B cell (primary cell): ENCODE measurements at places on chromosomes 2 and 18. TPM values are rescaled to one million over a fixed set of nuclear protein-coding genes. Genes with fewer than 3 reads are reported as not detected.

DNA sequence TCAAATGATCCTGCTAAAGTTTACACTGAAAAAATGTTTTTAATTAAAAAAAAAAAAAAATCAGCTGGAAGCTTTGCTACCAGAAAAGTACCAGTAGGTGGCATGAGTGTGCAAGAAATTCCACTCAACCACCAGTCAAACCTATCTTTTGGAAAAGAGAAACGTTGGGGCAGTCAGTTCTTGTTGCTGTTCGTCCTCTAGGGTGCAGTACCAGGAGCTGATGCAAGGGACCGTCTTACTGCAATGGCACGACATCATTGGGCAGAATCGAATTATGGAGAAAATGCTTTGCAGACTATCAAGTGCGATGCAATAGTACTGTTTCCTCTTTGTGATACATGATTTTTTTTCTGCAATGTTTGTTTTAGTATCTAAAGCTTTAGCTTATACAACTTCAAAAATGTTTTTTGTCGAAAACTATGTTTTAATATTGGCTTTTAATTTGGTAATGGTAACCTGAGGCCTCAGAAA is 18.3 kb downstream of the YPEL5 start:
- peak; percentile 87 for DNase-seq

DNA sequence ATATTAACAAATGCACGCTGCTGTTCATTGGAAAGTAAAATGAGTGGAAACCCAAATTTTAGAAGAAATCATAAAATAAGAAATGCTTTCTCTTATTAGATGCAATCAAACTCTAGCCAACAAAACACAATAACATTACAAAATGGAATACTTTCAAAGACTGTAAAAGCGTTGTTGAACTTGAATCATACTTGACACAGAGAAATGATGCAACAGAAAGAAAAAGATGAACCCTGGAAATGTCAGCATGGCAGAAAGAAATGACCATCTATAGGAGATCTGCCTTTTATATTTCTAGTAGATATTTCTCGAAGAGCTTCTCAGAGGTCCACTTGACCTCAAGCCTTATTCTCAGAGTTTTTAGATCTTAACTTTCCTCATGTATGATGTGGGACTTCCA is 170.6 kb upstream of the MEIS1 start:
- DNase-seq, result no peak

DNA sequence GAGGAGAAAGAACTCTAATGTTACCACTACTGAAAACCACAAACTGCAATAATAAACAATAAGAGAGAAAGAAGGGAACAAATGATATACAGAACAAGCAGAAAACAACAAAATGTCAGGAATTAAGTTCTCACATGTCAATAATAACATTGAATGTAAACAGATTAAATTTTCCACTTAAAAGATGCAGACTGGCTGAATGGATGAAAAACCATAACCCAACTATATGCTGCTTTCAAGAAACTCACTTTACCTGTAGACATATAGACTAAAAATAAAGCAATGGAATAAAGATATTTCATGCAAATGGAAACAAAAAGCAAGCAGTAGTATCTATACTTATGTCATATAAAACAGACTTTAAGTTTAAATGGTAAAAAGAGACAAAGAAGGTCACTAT is 50.4 kb downstream of the MRO start:
- DNase-seq, result no peak

DNA sequence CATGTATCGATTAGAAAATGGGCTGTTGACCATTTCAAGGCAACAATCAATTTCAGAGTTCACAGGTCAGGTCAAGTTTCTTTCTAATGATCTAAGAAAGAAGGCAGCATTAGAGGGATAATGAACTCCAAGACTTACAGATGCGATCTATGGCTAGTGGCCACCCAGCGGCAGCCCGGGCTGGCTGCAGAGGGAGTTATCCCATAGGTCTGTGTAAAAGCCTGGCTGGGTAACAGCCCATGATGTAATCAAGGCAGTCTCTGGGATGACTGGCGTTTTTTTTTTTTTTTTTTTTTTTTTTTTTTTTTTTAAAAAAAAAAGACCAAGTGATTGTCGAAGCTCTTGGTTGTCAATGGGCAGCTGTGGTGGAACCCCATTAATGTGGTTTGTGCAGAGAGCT is 171.1 kb upstream of the SKOR2 start:
- DNase-seq, result no peak

DNA sequence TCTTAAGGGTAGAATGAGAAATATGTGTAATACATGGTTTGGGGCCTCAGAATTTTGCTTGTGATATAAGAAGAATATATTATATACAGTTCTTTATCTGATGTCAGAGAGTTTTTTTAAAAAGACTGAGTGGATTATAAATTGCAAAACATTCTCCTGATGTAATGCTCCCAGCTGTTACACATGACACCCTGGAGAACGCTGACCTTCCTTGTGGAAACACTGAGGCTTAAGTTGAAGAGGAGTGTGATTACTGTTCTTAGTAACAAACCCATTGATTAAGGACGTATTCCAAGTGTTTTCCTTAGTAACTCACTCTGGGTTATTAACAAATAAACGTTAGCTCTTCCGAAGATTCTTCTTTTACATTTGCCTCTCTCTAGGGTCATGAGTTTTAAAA is 1069.3 kb upstream of the CNTNAP5 start:
- DNase-seq, result no peak

- no peak for DNase-seq
Observed at GRCh38 chr2:49687918-49688317, 533.6 kb upstream of the FSHR start.

GRCh38 chr2:25981596-25982272 is 563 bp downstream of the KIF3C start:
- DNase-seq, result peak; percentile 23

- DNase-seq, result no peak
Observed at GRCh38 chr2:239908744-239909143, 116.4 kb downstream of the NDUFA10 start.

DNA sequence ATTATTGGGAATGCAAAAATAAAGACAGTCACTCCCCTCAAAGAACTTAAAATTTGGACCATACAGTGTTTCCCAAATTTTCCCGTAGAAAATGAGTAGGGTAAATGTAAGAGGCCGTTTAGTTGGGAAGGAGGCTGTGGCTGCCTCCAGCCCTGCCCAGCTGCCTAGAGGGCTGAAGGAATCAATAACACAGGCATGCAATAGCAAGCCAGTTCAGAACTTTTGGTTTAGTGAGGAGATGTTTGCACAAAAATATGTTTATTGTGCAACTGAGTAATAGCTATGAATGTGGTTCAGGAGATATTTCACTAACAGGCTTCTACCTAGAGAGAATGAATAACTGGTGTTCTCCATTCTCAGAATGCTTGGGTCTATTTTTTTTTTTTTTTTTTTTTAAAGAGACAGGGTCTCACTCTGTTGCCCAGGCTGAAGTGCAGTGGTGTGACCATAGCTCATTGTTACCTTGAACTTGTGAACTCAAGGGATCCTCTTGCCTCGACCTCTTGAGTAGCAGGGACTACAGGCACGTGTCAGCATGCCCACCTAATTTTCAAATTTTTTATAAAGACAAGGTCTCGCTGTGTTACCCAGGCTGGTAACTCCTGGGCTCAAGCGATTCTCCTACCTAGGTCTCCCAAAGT is 23.6 kb downstream of the UGP2 start:
- no peak for DNase-seq

DNA sequence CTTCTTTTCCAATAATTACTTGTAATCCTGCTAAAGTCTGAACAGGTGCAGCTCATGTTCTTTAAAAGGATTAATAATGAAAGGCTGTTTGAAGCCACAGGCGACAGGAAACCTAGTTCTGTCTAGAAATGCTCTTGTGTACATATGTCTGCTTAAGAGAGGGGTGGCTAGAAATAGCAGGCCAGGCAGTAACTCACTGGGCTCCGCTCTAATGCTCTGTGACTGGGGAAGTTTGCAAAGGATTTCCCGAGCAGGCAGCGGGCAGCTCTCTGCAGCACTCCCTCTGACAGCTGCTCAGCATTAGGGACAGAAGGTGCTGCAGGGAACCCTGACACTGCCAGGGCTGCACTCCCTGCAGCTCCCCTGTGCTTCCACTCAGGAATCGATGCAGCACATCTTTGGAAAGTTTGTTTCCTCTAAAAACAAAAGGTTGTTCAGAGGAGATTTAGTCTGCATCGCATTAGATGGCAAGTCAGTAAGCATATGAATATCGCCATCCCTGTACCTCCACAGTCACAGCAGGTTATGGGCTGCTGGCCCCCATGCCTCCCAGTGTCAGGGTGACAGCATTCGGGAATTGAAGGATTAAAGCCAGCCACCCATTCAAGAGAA is 33.1 kb upstream of the TTC39C start:
- DNase-seq, result peak; percentile 71

DNA sequence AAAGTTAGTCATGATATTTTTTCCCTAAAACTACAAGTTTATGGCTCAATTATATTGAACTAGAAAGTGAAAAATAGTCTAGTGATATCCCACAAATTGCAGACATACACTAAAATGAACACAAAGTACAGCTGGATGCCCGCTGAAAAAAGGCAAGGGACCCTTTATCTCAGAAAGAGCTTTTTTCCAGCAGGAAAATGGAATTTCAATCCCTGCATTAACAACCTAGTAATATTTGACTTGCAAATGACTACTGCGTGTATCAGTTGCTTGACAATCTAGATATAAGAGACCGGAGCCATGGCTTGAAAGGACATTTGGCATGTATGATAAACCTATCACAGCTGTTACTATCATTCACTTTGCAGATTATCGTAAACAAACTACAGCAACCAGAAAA is 49.1 kb downstream of the LRPPRC start:
- no peak for DNase-seq

DNA sequence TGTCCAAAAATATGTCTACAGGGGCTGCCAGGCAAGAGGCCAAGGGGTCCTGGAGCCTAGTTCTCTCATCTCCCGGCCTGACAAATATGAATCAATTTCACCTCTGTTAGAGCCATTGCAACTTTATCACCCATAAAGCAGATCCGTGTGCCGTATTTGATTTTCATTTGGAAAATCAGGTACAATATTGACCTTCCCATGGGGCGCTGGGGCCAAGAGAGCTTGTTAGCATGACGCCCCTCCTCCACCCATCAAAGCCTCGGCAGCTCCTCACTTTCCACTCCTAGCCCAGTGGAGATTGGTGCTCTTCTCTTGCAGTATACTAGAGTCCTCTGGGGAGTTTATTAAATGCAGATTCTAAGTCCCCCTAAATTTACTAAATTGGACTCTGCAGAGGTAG is 96.8 kb downstream of the CAPN13 start:
- DNase-seq, result no peak

DNA sequence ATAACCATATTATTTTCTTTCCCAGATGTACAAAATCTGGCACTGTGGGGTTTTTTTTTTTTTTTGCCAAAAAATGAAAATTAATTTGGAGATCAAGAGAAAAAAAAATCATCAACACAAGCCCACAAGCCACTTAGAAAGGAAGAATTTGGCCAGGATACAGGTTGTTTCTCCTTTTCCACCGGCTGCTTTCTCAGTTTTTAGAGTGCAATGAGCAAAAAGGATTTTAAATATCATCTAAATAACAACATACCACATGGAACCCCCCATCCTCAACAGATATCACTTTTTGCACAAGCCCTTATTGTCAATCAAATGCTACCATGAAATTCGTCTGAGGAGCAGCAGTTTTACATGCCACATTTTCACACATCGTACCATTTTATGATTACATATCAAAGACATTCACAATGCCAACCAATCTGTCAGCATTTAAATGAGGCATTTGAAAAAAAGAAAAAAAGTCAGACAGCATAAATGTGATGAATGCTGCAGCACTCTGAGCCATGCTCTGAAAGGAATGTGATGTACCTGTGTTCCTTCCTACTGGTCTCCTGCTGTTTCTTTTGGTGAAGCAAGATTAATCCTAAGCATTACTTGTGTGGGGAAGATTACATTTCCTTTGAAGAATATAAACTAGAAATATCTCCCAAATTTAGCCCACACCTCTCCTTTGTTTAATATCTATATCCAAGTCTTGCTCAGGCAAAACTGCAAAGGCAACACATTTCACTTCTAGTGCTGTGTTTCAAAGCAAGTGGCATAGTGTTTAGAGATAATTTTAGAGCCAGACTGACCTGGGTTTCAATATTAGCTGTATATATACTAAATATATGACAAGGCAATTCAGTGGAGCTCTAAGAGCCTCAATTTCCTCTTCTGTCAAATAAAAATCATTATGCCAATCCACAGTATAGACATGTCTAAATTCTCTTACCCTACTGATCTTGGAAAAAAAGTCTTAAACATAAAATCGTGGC is 391.3 kb downstream of the CMPK2 start:
- DNase-seq, result no peak

DNA sequence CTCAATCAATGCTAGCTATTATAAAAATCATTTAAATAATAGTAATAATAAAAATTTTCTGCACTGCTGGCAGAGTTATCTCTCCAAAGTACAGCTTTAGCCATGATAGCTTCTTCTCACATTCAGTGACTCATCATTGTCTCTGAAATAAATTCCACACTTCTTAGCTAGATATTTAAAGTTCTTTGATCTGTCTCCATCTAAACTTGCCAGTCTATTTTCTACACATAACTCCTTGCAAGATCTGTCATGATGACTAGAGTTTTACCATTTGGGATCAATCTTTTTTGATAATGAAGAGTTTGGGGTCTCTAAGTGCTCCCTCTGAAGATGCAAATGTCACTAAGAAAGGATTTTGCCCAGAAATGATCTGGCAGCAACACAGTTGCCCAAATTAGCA is 155.4 kb upstream of the LHCGR start:
- no peak for DNase-seq

- DNase-seq, result no peak
Observed at GRCh38 chr2:222594679-222595078, 61.2 kb downstream of the FARSB start.

GRCh38 chr2:156331572-156332283 is 793 bp downstream of the NR4A2 start:
- DNase-seq, result no peak

- DNase-seq, result peak; percentile 66
Observed at GRCh38 chr2:118202707-118203303, 114.5 kb downstream of the INSIG2 start.

The TMEM17 gene
- total RNA-seq, result not detected in 2 replicates

The CLASP1 gene
- total RNA-seq, result 88.0 and 93.1 TPM in 2 replicates

The ALPP gene
- not detected in 2 replicates for total RNA-seq

The SETBP1 gene
- total RNA-seq, result 129 and 141 TPM in 2 replicates

The NEB gene
- 3.6 and 5.1 TPM in 2 replicates for total RNA-seq

The DSC2 gene
- total RNA-seq, result not detected in 2 replicates

The ATRAID gene
- 88.8 and 89.9 TPM in 2 replicates for total RNA-seq

The GBX2 gene
- total RNA-seq, result not detected in 2 replicates
